ENCODE measurements at places on chromosomes 16 and 17.
A peak's percentile ranks its signal among the peaks of the same experiment; 100 is the strongest.

DNA sequence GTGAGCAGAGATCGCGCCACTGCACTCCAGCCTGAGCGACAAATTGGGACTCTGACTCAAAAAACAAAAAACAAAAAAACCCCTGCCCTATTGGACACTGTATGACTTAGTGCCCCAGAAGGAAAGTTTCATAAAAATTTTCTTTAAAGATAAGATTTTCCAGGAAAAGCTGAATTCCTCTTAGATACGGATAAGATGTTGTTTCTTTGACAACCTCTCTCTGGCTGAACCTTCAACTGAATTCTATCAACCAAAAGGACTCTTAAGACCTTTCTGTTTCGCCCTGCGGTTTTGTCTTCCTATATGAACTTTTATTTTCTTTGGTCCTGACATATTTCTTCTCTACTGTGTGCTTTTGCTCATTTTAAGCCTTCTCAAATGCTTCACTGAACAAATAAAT, 35.8 kb downstream of the CPPED1 start:
- no peak for DNase-seq

DNA sequence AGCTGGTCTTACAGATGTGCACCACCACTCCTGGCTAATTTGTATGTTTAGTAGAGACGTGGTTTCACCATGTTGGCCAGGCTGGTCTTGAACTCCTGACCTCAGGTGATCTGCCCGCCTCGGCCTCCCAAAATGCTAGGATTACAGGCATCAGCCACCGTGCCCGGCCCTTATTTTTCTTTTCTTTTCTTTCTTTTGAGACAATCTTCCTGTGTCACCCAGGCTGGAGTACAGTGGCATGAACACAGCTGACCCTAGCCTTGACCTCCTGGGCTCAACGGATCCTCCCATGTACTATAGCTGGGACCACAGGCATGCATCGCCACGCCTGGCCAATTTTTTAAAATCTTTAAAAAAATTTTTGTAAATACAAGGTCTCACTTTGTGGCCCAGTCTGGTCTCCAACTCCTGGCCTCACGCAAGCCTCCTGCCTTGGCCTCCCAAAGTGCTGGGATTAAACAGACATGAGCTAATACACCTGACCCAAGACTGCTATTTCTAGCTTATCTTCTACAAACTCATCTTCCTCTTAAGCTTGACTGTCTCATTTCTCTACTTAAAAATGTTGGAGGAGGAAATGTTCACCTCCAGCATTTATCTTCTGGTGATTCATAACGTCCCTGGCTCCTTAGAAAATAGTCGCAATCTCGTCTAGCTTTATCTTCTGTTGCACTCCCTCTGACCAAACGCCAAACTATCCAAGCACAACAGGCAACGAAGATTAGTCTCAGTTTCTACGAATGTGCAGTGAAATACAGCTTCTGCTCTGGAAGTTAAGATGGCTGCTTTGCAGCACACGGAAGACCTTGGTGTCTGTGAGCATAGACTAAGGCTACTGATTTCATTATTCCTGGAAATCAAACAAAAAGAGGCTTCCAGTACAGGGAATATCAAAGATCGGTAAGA, 8.2 kb upstream of the TMEM94 start:
- DNase-seq = no peak

GRCh38 chr17:48290378-48290777, 139.6 kb downstream of the SKAP1 start:
- no peak for DNase-seq

DNA sequence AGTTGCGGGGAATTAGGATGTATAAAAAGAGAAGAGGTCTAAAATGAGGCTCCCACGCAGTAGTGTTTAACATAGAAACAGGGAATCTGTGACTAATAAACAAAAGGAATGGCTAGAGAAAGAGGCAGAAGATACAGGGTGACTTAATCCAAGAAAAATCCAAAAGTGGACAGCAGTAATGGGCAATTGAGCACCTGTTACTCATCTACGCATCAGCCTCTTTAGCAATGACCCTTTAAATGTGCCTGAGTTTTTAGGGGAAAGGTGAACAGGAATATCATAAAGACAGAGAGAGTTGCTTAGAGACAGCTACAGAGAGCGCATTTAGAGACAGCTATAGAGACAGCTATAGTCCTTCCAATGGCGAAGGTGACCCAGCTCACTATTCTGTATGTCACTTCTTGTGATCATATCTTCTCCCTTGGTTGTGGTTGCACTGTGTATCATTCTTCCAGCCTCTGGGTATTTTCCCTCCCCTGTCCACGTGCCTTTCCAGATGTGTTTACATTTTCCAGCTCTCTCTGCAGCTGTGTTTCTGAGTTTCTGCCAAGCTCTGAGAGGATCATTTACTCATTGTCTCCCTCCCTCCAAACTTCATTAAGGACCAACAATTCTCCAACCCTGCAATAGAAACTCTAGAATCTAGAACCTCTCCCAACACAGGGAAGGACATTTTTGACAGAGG, 61.5 kb downstream of the MYOCD start:
- DNase-seq = no peak

GRCh38 chr16:67926181-67926750, 5.4 kb downstream of the CTRL start:
- peak; percentile 45 for DNase-seq

GRCh38 chr17:39092692-39093230, 58.7 kb downstream of the PLXDC1 start:
- no peak for DNase-seq

DNA sequence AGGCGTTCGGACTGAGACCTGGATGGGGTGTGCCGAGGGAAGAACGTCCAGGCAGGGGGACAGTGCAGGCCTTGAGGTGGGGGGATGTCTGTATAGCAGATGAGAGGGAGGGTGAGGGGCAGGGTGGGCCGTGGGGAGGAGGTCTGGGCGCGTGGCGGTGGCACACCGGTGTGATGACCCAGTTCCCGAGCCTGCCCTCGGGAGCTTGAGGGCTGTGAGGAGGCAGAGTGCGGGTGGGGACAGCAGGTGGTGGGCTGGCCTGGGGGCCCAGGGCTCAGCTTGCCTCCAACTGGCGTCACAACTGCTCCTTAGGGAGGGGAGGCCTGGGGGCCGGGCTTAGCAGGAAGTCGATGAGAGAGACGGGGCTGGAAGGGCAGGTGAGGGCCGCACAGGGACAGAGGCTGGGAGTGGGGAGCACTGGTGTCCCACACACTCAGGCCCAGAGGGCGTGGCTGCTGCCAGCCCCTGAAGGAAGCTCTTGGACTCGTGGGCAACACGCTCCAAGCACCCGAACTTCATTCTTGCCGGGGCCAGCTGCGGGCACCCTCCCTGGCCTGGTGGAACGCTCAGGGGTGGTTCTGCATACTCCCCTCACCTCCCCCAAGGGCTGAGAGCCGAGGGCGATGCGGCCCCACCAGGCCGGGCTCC, 6.5 kb downstream of the CACNA1H start:
- DNase-seq = no peak

DNA sequence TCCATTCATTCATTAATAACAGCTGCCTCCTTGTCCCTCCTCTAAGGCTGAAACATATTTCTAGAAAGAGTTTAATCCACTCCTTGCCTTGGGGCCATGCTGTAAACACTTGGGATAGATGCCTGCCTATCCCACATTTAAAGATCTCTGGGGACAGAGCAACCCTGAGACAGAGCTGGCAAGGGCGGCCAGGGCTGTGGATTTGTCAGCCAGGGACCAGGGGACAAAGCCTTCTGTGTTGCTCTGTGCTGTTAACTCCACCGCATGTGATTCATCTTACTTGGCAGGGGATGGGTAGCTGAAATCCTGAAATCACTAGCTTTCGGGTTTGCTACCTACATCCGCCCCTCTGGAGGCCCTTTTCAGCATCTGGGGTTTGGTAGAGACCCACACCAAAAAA, 392.9 kb downstream of the SLC39A11 start:
- DNase-seq = peak; percentile 22

- no peak for DNase-seq
Observed at GRCh38 chr16:2246301-2246885, 5.0 kb downstream of the ECI1 start.

GRCh38 chr16:61024180-61024900, 1011.9 kb downstream of the CDH8 start:
- no peak for DNase-seq

GRCh38 chr17:32315171-32315570, 26.8 kb downstream of the C17orf75 start:
- no peak for DNase-seq

GRCh38 chr16:67667817-67668494, 1.3 kb downstream of the C16orf86 start:
- DNase-seq = peak; percentile 23

GRCh38 chr16:22423716-22424115, 49.3 kb upstream of the CDR2 start:
- DNase-seq = no peak

- no peak for DNase-seq
Observed at GRCh38 chr16:87288753-87289362, 28.3 kb downstream of the C16orf95 start.

DNA sequence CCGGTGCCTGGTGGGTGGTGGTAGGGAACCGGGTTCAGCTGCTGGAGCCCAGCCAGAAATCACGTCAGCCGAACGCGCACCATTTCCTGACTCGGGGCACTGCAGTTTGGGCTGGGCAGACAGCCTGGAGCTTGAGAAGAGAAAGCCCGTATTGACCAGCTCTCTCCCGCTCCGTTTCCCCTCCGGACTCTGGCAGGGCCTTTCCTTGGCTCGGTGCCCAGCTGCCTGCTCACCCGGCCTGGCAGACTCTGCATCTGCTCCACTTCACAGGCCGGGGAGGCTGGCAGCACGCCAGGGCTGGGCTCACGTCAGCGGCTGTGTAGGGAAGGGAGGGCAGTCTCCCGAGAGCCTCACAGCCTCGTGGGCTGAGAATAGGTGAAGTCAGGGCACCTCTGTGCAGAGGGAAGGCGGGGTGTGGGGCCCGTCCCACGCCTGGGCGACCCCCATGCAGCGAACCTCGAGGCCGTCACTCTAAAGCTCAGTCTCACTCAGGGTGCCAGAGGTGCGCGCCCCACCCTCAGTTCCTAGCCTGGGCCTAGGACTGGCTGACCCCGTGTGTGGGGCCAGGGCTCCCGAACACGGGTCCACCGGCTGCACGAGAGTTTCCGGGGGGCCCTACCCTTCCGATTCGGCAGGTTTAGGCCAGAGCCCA, 59.1 kb downstream of the OR1D5 start:
- DNase-seq = peak; percentile 99

DNA sequence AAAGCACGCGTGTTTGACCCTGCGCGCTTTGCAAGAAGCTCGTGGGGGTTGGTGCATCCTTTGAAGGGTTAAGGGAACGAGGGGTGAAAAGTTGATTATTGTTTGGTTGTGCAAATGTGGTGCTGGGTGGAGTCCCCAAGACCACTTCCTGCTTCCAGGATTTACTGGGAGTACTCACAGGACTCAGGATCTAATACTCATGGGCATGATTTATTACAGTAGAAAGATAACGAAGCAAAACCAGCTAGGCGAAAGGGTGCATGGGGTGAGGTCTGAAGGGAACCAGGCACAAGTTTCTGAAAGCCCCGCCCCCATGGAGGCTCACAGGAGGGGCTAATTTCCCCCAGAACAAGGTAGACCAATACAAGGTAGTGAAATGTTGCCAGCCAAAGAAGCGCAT, 58.8 kb downstream of the RPTOR start:
- no peak for DNase-seq

DNA sequence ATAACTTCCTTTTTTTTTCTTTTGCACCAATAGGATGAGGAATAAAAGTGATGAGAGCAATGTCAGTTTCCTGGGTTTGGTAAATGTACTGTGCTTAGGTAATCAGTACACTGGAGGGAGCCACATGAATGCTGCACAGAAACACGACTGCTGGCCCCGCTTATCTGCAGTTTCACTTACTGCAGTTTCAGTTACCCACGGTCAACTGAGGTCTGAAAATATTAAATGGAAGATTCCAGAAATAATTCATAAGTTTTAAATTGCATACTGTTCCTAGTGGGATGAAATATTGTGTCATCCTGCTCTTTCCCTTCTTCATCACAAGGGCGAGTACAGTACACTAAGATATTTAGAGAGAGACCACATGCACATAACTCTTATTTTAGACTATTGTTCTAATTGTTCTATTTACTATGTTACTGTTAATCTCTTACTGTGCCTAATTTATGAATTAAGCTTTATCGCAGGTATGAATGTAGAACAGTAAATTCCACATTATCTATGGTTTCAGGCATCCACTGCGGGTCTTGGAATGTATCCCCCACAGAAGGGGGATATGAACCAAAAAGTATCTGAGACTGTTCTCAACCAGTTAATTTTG, 6.4 kb upstream of the LGALS3BP start:
- DNase-seq = no peak

GRCh38 chr16:57814896-57815295, 12.6 kb upstream of the KIFC3 start:
- no peak for DNase-seq

GRCh38 chr16:15643946-15644250, 944 bp upstream of the MARF1 start:
- DNase-seq = no peak

DNA sequence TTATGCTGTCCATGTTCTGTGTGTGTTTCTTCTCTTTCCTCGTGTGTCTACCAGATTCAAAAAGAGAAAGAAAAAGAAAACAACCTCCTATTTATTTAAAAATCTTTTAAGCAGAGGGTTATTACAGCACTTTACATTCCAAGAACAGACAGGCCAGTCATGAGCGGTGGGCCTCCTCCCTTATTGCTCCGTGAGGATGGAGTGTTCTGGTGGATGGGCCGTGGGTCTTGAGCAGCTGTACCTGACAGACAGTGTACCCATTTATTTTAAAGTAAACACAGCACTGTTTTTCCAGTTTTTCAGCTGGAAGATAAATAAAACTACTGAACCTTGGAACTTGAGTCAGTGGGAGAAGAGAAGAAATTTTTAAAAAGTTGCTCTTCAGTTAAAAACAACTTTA, 52.4 kb downstream of the WWP2 start:
- DNase-seq = no peak

GRCh38 chr17:44198721-44199552, 747 bp downstream of the ATXN7L3 start:
- DNase-seq = peak; percentile 34

- DNase-seq = peak; percentile 48
Observed at GRCh38 chr17:8223356-8224126, 13.2 kb upstream of the AURKB start.

DNA sequence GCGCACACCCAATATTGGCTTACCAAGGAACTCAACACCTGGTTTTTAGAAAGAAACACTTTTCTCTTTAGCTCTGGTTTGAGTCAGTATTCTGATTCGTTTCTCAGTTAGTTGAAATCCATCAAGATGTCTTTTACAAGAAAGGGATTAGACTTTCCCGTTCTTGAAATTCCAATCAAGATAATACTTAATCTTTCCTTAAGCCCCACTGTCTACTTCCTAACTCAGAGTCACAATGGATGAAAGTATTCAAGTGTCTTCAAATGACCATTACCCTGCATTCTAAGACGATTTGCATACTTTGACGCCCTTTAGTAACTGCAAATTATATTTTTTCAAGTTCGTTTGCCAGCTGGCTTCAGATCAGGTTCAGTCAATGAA, 189.8 kb downstream of the USP22 start:
- no peak for DNase-seq

DNA sequence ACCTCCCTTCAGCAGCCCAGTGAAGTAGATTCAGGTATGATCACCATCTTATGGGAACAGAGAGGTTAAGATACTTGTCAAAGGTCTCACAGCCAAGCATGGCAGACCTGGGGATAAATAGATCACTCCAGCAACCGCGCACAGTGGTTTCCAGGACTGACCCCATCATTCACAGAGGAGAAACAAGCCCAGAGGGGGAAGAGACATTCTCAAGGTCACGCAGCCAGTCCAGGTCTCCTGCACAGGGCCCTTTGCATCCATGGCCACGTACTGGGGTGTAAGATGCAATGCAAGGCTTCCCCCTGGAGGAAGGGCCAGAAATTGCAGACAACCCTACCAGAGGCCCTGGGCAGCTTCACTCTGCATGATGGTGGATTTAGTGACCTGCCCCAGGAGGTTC, 19.9 kb downstream of the TLE7 start:
- DNase-seq = no peak

Measured in anterior cingulate cortex (tissue), 58 donors.